ENCODE measurements at places on chromosomes 5 and 9.

DNA sequence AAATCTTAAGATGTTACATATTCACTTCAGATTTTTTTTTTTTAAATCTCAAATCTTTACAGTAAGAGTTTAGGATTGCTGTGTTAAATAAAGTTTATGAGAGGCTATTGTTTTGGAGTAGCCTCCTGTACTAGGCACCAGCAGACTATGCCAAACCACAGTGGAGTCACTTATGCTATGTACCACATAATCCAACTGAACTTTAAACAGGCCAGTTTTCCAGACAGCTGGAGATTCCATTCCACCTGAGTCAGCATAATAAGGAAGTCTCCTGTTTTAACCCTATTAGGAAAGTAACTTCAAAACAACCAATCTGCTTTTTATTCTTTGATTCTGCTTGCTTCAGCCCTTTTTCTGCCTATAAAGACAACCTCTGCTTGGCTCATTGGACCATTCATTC lies 205.2 kb downstream of the CSNK1G3 start:
- no peak for DNase-seq

DNA sequence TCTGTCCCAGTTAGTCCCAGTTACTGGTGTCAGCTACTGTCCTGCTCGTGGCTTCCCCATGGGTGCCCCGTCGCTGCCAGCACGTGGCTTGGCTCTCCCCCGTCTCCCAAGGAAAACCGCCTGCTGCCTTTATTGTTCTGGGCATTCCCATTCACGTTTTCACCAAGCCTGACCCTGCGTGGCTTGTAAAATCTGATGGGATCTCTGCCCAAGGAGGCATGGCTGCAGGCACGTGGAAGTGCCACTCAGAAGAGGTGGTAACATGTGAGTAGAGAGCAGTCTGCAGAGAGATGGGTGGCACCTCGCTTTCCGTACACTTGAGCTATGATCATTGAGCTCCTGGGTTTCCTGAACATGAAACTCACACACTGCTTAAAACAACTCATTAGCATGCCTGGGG lies 429.2 kb upstream of the KLF4 start:
- DNase-seq: no peak

DNA sequence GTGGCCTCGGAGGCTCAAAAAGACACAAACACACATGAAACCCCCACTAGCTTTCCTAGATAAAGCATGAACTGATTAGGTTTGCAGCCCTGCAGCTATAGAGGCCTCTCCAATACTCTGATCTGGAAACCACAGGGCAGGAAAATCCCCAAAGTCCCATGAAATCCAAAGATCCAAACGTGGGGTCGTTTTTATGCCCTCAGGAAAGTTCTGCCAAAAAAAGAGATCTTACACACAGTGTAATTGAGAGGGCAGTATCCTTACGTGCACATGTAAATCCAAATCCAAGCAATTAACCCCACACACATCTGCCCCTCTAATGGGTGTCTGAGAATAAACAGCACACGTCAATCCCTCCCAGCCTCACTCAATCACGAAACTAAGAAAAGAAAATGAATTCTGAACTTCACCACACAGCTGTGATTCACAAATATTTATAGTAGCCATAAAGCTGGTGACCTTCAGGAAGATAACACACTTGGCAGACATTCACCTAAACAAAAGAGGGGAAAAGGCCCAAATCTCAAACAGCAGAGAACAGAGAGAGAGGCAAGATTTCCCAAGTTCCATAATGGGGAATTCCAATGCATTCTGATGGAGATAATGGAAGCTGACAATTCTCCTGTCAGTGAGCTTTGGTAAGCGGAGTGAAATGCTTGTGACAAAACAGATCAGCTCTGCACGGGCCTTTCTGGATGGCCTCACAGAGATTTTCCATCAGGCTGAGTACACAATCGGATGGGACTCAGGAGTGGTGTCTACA lies 114.2 kb downstream of the SEMA5A start:
- DNase-seq: no peak

DNA sequence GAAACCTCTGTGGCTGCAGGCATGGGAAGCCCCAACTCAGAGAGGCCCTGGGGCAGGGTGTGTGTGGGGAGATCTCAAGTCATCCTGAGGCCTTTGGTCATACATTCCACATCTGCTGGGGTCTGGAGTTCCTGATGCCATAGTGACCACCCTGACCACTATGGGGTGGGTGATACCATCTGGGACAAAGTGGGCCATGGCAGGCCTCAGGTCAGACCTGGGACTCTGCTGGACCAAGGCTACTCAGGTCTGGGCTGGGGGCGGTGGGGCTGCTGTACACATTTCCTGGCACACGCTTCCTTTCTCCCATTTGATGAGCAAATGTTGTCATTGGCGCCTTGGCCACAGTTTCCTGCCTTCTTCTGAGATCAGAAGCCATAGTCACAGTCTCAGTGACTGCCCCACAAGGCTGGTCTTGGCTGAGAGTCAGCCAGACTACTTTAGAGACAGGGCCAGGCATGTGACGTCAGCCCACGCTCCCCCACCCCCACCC lies 15.1 kb upstream of the ACSL6 start:
- DNase-seq: peak; percentile 52

DNA sequence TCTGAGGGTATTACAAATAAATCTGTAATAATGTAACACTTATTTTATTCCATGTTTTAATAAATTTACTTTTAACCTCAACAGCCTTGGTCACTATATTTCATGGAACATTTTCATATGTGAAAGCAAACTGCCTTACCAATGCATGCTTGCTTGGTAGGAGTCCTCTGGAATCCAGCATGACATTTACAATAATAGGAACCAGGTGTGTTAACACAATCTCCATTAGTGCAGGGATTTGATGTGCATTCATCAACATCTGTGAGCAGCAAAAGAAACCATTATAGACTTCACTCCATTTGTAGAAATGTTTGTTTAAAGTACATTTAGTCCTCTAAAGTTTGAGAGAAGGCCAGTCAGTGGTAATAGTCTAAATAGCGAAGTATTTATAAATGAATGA lies 159.4 kb downstream of the FBN2 start:
- DNase-seq: no peak
